ENCODE measurements at places on chromosomes 13 and 19.

GRCh38 chr19:46134527-46134926 lies 10.0 kb upstream of the IGFL3 start:
- peak; percentile 40 for DNase-seq

GRCh38 chr19:50546527-50547221 lies 21.6 kb downstream of the LRRC4B start:
- no peak for DNase-seq

- no peak for DNase-seq
Observed at GRCh38 chr13:50873467-50873866, 30.0 kb upstream of the DLEU7 start.

GRCh38 chr13:100274942-100275506 lies 186.1 kb downstream of the PCCA start:
- peak; percentile 81 for DNase-seq

- DNase-seq = peak; percentile 38
Observed at GRCh38 chr19:34254046-34254697, at the start of gene GARRE1. GARRE1 (plus strand) TSS chr19:34254554; CDS start chr19:34300474, 45,920 bp downstream.

- DNase-seq = no peak
Observed at GRCh38 chr13:36382030-36382429, 35.8 kb upstream of the SPART start.

GRCh38 chr13:91544723-91545122 lies 146.3 kb downstream of the GPC5 start:
- peak; percentile 76 for DNase-seq

Data from MV-4-11 (cell line).